ENCODE measurements at places on chromosomes 5 and 9. TPM values are rescaled to one million over a fixed set of nuclear protein-coding genes. Genes with fewer than 3 reads are reported as not detected.

Gene PSAT1
- total RNA-seq, result 42.0 TPM

Gene FAM221B
- not detected for total RNA-seq

Gene NMUR2
- not detected for total RNA-seq

Gene ZNF300
- 6.3 TPM for total RNA-seq

Gene PDCD1LG2
- total RNA-seq, result 8.2 TPM

Gene PCDHGB2
- 1.1 TPM for total RNA-seq

Gene ACOT12
- not detected for total RNA-seq

Gene NUP155
- 39.3 TPM for total RNA-seq

Gene PCSK5
- total RNA-seq, result 9.8 TPM

Gene RETREG1
- 2.7 TPM for total RNA-seq

Gene MYMK
- total RNA-seq, result not detected

Gene PCDHGB4
- total RNA-seq, result 5.9 TPM

Gene GPR151
- total RNA-seq, result not detected

Gene PDE6A
- not detected for total RNA-seq

Gene C5orf63
- total RNA-seq, result 2.6 TPM

Gene RNF130
- 18.4 TPM for total RNA-seq

Gene NR2F1
- total RNA-seq, result 5.9 TPM

Gene GNA14
- total RNA-seq, result 0.73 TPM

Gene WNT8A
- total RNA-seq, result not detected

Gene ELOVL7
- under 0.01 TPM for total RNA-seq

Gene IL3
- not detected for total RNA-seq

Gene TYRP1
- total RNA-seq, result 0.73 TPM

Gene SNX30
- 15.1 TPM for total RNA-seq

Gene ABCA1
- 27.9 TPM for total RNA-seq

Gene PRKACG
- not detected for total RNA-seq

Gene GPRIN1
- total RNA-seq, result 8.0 TPM

Gene FAM219A
- 9.6 TPM for total RNA-seq

Gene DNAJC25
- total RNA-seq, result 5.9 TPM

Gene IDNK
- 3.9 TPM for total RNA-seq

Gene IL4
- total RNA-seq, result not detected

Gene SLC6A18
- total RNA-seq, result not detected

Gene GPSM1
- total RNA-seq, result 34.2 TPM

Gene ZNF462
- total RNA-seq, result 18.0 TPM

Gene ARHGAP26
- 9.6 TPM for total RNA-seq

Gene AQP7
- 0.59 TPM for total RNA-seq

Gene PARP8
- 11.9 TPM for total RNA-seq

Gene BRINP1
- total RNA-seq, result 4.0 TPM
